ENCODE measurements at places on chromosomes 5 and 9. TPM values are rescaled to one million over a fixed set of nuclear protein-coding genes. Genes with fewer than 3 reads are reported as not detected.

GDNF gene
- 0.35 TPM for total RNA-seq

GDF9 gene
- total RNA-seq: 0.47 TPM

SHOC1 gene
- total RNA-seq: not detected

SCGB3A2 gene
- total RNA-seq: not detected

C9orf57 gene
- not detected for total RNA-seq

CD180 gene
- total RNA-seq: not detected

INSL6 gene
- not detected for total RNA-seq

RAD23B gene
- 92.1 TPM for total RNA-seq

NUDT12 gene
- 10.3 TPM for total RNA-seq

LHX3 gene
- total RNA-seq: not detected

Measured in smooth muscle cell of the coronary artery (primary cell).